Ammon's horn (tissue), 1 donor: ENCODE measurements at places on chromosomes 1 and 21.

- DNase-seq, result no peak
These were observed 33.0 kb downstream of the PDE4B start for GRCh38 chr1:65825741-65826140.

GRCh38 chr1:240306673-240307072 is 215.0 kb downstream of the FMN2 start:
- DNase-seq, result no peak

DNA sequence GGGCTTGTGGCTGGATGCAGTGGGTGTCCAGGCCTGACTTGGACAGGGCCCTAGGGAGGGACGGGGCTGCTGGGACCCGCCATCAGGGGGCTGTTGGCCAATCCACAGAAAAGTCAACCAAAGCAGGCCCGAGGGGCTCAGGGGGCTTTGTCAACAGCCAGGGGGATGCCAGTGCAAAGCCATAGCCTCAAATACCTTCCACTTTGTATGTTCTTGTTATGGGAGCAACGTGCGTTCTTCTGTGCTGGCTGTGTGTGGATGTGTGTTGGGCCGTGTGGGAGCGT is 35.4 kb upstream of the ARF1 start:
- no peak for DNase-seq

- DNase-seq, result peak; percentile 73
These were observed at the start of gene MACF1 for GRCh38 chr1:39204441-39205081. MACF1 (plus strand) TSS chr1:39204695; CDS start chr1:39205023, 328 bp downstream.

DNA sequence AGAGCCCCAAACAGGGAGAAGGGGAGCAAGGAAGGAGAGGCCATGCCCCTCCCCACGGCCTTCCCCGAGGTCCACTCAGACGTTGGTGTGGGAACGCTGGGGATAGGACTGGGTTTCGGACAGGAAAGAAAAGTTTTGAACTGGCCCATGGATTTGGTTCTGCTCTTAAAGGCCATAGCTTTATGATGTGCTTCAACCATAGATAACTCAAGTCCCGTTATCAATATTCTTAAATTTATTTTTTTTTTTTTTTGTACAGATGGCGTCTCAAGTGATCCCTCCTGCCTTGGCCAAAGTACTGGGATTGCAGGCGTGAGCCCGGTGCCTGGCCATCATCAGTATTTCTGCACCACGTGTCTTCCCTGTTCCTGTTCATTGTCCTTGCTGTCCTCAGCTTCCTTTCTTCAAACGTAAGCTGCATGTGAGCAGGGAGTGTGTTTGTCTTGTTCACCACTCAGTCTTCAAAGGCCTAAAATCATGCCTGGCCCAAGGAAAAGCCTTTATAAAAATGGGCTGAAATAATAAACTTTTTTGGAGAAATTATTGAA is 820 bp upstream of the KRTAP10-1 start:
- DNase-seq, result no peak
